Pons (tissue), 1 donor: ENCODE measurements at places on chromosomes 16 and 17.
A peak's percentile ranks its signal among the peaks of the same experiment; 100 is the strongest.

DNA sequence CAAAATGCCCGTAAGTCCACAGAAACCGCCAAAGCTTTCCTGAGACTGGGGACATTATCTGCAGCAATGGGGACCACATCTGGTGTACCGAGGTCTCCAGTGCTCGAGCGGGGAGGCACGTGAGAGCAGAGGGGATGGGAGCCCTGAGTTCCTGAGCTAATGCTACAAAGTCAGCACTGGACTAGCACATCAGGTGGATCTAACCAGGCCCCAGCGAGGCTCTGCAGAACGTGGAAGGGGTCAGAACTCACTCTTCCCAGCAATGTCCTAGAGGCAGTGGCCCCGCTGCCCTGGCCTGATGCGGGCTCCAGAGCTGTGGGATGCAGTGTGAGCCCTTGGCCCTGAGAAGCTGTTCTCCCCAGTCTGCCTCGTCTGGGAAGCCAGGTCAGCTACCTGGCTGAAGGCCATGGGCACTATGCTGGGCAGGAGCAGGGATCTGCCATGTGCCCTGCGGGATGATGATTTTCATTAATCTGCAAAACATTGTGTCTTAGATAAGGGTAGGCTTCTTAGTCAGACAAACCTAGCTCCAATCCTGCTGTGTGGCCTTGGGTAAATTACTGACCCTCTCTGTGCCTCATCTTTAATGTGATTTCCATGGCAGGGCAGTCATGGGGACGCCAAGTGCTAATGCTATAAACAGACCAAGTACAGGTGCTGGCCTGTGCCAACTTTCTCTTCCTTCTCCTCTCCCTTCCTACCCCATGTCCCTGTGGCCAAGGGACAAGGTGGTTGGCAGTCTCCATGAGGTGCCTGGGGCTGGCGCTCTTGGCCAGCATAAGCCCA, 40.1 kb upstream of the SLC38A10 start:
- no peak for DNase-seq

DNA sequence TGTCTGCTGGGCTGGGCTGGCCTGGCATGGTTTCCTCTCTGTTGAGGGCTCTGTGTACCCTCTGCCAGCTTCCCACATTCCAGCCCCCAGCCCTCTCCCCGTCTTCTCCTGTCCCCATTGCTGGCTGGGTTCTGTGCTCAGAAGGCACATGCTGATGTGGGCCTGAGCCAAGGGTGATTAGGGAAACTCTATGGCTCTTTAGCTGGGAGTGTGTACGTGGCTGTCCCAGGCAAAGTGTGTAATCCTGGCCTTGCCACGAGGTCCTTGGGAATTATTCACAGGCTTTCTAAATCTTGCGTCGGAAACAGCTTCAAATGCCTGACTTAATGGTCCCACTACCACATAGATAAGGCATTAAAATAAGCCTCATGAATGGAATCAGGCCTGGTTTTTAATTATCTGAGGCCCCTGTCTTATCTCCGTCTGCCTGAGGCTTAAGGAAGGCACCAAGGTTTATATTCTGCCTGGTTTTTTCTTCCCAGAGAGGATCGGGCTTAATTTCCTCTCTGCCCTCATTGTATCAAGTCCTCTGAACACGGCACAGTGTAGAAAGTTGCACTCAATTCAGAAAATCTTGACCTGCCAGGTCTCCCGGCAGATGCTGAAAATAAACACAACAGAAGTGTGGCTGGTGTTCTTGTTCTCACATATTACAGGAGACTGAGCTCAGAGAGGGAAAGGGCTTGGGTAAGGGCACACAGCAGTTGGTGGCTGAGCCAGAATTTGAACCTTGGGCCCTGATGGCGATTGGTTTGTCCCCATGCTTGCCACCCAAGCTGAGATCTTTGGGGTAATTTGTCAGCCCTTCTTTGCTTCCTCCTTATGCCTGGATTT, 52.9 kb upstream of the LGALS9 start:
- DNase-seq = no peak

GRCh38 chr17:49694847-49695697, 12.7 kb downstream of the SLC35B1 start:
- DNase-seq = peak; percentile 45

DNA sequence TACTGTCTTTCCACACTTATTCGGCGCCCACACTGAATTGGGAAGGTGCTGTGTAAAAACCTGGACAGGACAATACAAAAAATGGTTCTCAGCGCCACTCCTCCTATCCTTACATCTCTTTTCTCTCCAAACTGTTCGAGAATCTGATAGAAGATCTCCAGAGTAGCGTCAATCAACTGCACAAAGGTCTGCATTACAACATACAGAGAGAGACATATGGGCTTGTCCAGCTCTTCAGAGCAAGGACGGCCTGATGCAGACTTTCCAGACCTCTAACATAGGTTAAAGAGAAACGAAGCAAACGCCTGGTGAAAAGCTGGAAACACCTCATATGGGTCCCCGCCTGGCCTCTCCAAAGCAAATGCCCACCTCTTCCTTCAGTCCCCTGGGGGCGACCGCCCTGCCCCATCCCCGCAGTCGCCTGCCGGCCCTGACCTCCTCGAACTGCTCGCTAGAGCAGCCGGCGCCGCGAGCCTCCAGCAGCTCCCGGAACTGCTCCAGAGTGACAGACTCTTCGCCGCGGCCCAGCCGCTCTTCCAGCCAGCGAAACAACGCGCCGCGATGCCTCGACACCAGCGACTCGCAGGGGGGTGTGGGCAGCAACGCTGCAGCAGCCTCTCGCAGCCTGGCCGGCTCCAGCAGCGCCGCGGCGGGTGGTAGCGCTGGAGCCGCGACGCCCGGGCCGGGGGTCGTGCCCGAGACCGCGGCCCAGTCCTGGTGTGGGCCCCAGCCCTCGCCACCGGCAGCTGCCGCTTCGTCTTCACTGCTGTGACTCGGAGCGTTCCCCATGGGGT, 526 bp downstream of the ZZEF1 start:
- DNase-seq = no peak

DNA sequence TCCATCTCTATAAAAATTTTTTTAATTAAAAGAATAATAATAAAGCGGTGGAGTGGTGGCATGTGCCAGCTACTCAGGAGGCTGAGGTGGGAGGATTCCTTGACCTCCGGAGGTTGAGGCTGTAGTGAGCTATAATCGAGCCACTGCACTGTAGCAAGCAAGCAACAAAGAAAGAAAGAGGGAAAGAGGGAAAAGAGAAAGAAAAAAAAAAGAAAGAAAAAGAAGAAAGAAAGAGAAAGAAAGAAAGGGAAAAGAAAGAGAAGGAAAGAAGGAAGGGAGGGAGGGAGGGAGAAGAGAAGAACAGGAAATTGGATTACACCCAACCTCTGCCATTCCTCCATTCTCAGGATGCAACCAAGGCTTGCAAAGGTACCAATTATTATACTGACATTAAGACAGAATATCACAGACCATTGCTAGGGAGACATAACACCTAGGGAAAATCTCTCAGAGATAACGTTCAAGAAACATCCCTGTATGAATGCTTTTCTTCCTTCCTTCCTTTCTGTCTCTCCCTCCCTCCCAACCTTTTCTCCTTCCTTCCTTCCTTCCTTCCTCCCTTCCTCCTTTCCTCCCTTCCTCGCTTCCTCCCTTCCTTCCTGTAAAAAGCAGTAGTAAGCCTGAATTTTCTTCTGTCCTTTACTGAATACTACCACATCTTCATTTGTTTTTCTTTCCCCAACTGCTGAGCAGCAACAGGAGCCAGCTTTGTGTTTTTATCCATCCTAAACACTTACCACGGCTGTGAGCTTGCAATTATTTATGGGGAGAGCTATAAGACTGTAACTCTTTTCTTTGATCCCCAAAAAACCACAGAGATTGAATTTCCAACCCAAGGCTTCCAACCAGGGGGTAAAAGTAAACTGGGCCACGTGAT, 1.8 kb upstream of the LITAF start:
- no peak for DNase-seq

DNA sequence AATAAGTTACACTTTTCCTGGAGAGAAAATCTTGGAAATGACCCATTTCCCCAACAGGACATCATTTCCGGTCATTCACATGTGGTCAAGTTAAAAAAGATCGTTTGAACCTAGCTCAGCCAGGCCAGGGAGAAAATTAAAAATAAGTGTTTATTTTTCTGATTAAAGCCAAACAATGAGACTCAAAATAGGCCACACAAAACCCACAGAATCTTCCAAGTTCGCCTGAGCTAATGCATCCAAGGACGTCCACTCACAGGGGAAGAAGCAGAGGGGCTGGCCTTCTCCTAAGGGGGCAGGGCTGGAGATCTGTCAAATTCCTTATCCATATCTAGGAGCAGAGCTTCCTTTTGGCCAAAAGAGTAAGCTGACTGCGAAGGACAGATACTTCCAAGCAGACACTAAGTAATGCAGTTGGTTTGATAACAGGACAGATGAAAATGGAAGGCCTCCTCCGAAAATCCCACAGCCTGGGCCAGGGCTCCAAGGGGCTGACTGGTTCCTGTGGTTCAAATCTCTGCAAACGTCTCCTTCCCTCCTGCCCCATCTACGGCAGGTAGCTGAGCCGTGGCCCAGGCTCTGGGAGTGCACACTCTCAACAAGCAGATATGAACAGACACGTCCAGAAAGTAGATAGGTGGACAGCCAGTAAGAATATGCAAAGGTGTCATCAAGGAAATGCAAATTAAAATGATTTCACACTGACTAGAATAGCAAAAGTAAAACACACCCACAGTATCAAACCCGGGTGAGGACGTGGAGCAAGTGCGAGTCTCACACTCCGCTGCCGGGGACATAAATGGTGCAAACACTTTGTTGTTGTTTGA, 98.5 kb downstream of the MRM3 start:
- peak; percentile 24 for DNase-seq

- DNase-seq = no peak
These were observed 3.5 kb downstream of the CDH13 start for GRCh38 chr16:82630219-82630618.

DNA sequence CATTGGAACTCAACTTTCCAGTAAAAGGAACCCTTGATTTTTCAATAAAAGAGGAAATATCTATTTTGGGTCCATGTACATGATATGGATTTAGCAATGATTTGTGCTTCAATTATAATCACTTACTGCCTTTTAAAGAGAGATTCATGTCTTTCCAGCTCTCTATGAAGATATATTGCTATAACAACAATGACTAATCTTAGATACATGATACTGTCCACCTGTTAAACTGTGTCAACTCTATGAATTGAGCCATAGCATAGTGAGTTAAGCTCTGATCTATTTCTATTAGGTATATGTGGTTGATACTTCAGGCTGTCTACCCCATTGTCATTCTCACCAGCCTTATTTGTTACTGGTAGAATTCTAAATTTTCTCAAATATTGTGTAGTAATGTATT, 15.0 kb upstream of the MPHOSPH6 start:
- DNase-seq = no peak

DNA sequence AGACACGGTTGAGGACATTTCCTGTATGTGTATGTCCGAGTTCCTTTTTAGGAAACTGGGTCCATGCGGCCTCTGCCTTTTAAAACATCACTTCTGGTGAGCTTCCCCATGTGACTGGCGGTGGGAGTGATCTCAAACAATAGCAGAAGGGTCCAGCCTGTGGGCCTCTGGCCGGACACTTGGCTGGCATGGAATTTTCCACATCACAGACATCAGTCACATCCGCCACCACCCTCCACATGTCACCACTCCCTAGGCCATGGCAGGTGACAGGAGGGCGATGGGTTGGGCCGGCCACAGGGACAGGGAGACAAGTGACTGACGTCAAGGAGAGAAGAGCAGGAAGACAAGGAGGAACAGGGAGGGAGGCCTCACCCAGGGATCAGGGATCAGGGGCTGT, 83.7 kb downstream of the DNAH17 start:
- DNase-seq = no peak

- no peak for DNase-seq
These were observed 13.9 kb downstream of the MYL4 start for GRCh38 chr17:47223007-47223406.

DNA sequence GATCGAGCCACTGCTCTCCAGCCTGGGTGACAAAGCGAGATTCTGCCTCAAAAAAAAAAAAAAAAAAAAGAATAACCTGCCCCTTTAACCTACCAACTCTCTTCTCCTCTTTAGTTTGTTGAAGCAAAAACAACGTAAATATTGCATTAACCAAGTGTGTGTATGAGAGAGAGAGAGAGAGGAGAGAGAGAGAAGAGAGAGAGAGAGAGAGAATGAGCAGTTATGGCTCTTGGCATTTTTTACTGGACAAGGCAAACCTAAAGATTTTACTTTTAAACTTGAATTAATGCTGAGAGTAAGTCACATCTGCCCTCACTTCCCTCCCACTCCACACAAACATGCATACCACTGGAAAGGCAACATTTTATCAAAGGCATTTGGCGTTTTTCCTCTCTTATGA, 3.0 kb upstream of the SLFN5 start:
- no peak for DNase-seq

- no peak for DNase-seq
These were observed 939 bp downstream of the MYH8 start for GRCh38 chr17:10420811-10421210.

GRCh38 chr16:54165912-54166865, 120.4 kb downstream of the IRX3 start:
- DNase-seq = no peak

DNA sequence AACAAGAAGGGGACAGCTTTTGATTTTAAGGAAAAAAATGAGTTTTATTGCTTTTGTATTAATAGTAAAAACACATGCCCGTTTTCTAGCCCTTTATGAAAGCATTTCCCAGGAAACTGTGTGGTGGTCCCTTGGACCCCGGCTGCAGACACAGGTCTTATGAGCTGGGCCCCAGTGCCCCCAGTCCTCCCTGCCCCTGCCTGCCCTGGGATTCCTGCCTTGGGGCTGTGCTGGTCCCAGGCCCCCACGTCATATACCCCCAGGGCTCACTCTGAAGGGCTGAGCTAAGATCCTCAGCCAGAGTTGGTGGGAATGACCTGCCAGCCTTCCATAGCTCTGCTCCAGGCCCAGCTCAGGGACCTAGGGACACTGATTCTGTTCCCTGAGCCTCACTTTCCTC, 30.8 kb downstream of the GINS2 start:
- DNase-seq = no peak

- DNase-seq = no peak
These were observed 1.4 kb upstream of the CA7 start for GRCh38 chr16:66842765-66843164.

DNA sequence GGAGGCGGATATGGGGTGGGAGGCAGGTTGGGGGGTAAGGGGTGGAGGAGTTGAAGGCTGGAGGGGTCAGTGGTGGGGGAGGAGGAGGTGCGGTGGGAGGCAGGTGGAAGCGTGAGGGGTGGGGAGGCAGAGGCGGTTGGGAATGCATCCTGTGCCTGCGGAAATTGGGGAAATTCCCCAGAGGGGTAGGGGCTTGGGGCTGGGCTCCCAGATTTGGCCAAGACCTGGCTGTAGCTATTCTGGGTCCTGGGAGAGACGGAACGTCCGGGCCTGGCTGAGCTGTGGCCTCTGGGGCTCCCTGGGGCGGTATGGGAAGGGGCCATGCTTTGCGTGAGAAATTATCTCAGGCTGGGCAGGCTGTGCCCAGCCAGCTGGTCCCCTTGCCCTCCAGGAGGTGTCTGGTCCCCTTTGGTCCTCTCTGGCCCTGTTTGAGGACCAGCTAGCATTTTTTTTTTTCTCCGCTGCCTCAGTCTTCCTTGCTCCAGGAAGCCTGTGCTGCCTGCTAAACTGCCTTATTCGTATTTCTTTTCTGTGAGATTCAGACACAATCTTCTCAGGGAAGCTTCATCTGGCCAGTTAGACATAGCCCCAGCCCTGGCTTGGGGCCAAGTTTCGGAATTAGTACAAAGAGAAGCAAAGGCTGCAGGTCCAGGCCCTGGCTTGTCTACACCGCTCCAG, 7.3 kb upstream of the TRPV2 start:
- peak; percentile 85 for DNase-seq
